ENCODE measurements at places on chromosomes 6 and 20. TPM values are rescaled to one million over a fixed set of nuclear protein-coding genes. Genes with fewer than 3 reads are reported as not detected.

- peaks cover 46% of the 10 kb centered on the region for H3K4me1 ChIP-seq
- H3K36me3 ChIP-seq: peaks cover 2% of the 10 kb centered on the region
- DNase-seq: peak; percentile 61
- no peaks in the 10 kb centered on the region for H3K27me3 ChIP-seq
- H3K27ac ChIP-seq: peak overlapping the region; percentile 69
- H3K4me3 ChIP-seq: peak overlapping the region; percentile 88
These were observed 710 bp downstream of the BTBD9 start for GRCh38 chr6:38638941-38639497.

DNA sequence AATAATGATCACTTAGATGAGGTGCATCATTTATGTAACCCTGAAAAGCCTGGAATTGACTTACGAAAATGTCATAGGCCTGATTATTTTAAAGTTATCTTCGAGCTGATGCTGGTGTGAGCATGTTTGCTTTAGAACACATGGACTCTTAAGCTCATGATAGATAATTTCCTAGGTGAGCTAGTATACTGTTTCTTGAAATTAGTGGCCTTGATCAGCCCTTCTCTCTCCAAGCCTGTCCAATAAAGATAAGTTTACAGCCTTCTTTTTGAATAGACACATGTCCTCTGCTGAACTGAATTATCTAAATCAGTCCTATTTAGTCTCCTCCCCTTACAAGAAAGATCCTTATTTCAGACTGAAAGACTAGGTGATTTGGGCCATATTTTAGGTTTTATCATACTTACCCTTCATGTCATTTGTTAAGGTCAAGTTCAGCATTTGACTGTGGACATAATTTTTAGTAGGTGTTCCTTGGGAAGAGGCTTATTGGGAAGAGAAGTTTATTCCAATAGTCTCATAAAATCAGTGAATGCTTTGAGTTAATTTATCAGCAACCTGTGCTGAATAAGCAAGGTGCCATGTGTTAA is 15.3 kb downstream of the FOXO3 start:
- no peaks in the 10 kb centered on the region for H3K27me3 ChIP-seq
- H3K27ac ChIP-seq: no peak overlapping the region
- peaks cover 32% of the 10 kb centered on the region for H3K4me1 ChIP-seq
- no peak overlapping the region for H3K4me3 ChIP-seq
- DNase-seq: no peak

DNA sequence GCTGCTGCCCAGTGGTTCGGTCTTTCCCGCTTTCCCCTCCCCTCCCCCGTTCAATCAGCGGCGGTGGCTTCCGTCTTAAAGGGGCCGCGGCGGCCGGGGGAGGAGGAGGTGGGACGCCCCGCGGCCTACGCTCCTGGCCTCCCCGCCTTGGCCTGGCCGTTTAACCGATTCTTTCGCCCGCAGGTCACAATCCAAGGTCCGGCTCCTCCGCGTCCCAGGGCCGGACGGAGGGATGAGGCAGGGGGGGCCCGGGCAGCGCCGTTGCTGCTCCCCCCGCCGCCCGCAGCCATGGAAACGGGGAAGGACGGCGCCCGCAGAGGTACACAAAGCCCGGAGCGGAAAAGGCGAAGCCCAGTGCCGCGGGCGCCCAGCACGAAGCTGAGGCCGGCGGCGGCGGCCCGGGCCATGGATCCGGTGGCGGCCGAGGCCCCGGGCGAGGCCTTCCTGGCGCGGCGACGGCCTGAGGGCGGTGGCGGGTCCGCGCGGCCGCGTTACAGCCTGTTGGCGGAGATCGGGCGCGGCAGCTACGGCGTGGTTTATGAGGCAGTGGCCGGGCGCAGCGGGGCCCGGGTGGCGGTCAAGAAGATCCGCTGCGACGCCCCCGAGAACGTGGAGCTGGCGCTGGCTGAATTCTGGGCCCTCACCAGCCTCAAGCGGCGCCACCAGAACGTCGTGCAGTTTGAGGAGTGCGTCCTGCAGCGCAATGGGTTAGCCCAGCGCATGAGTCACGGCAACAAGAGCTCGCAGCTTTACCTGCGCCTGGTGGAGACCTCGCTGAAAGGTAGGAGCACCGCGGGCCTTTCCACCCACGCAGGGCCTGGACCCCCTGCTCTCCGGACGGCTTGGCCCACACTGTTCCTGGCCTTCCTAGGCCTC is 1.2 kb downstream of the STK35 start:
- DNase-seq: peak; percentile 87
- no peaks in the 10 kb centered on the region for H3K27me3 ChIP-seq
- peaks cover 49% of the 10 kb centered on the region for H3K4me1 ChIP-seq
- peaks cover 28% of the 10 kb centered on the region for H3K36me3 ChIP-seq
- peak overlapping the region; percentile 99 for H3K27ac ChIP-seq

- no peaks in the 10 kb centered on the region for H3K27me3 ChIP-seq
- H3K27ac ChIP-seq: no peak overlapping the region
- H3K4me1 ChIP-seq: no peaks in the 10 kb centered on the region
- no peak overlapping the region for H3K4me3 ChIP-seq
These were observed 56.7 kb downstream of the CD83 start for GRCh38 chr6:14174226-14174625.

- H3K4me3 ChIP-seq: no peak overlapping the region
- no peaks in the 10 kb centered on the region for H3K36me3 ChIP-seq
- H3K27me3 ChIP-seq: no peaks in the 10 kb centered on the region
- peaks cover 3% of the 10 kb centered on the region for H3K4me1 ChIP-seq
- no peak for DNase-seq
- no peak overlapping the region for H3K27ac ChIP-seq
These were observed 306.2 kb upstream of the ZFP64 start for GRCh38 chr20:52497731-52498130.

DNA sequence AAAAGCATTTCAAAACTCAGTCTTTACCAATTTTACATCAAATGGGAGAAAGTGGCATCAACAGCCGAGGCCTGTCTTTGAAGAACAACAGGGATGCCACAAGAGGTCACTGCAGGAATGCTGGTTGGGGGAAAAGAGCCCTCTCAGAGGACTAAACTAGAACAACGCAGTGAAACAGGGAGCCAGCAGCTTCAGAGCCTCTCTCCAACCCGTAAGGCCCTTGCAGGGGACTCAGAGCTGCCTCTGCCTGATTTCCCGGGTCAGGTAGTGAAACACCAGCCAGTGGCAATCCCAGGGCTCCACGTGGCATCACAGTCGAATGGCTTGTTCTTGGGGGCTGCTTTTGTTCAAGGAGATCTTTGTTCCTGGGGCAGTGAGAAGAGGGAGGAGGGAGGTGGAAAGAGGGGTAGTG is 55.0 kb upstream of the KCNK16 start:
- H3K4me3 ChIP-seq: no peak overlapping the region
- DNase-seq: no peak
- no peaks in the 10 kb centered on the region for H3K36me3 ChIP-seq
- peaks cover 19% of the 10 kb centered on the region for H3K27me3 ChIP-seq
- H3K27ac ChIP-seq: no peak overlapping the region

DNA sequence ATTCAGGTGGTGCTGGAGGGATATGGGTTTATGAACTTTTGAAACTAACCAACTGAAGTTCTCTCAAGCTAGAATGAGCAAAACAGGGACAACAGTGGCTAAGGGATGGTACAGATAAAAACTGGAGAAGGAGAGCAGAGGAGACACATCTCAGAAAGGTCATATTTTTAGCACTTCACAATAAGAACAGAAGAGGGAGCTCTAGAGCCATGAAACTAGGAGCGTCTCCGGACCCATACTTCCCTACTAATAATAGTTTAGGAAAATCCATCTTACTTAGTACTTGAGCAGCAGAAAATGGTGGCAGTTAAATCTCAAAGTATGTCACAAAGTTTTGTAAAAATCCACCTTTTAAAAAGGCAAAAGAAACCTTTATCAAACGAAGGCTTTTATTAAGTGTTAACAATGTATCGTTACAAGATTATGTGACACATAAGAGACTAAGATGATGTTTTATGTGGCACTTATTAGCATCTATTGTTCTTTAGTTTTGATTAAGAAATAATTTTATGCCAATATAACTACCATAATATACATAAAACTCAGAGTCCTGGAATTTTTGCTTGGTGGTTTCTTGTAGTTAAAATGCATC is 278.6 kb downstream of the TBC1D32 start:
- no peak overlapping the region for H3K27ac ChIP-seq
- H3K36me3 ChIP-seq: no peaks in the 10 kb centered on the region
- no peak overlapping the region for H3K4me3 ChIP-seq
- DNase-seq: no peak
- no peaks in the 10 kb centered on the region for H3K27me3 ChIP-seq

DNA sequence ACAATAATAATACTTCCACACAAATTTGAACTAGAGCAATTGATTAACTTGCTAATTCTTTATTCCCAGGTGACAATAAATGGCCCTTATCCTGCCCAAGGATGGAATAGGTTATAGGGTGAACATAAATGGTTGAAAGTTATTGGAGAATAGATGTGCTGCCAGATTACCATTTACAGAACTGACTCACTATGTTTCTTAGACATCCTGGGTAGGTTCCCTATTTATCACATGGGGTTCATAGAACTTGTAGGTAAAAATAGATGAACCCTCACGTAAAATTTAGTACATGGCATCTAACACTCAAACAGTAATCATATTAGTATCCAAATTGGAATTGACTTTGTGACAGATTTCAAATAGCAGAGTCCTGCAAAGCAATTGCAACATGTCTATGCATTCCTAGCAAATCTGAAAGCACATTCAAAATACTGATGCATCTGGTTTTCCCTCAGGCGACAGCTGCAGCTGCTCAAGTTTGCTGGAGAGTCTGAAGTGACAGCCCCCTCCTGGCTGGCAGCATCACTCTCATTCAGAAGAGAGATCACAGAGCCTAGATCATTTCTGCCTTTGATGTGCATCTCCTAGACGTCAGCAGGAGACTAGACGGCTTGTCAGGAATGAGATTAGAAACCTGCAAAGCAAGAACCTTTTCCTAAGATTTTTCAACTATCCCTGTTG is 80.2 kb upstream of the RNF217 start:
- H3K4me3 ChIP-seq: no peak overlapping the region
- peaks cover 3% of the 10 kb centered on the region for H3K4me1 ChIP-seq
- no peaks in the 10 kb centered on the region for H3K36me3 ChIP-seq
- DNase-seq: no peak
- H3K27ac ChIP-seq: no peak overlapping the region
- H3K27me3 ChIP-seq: no peaks in the 10 kb centered on the region

DNA sequence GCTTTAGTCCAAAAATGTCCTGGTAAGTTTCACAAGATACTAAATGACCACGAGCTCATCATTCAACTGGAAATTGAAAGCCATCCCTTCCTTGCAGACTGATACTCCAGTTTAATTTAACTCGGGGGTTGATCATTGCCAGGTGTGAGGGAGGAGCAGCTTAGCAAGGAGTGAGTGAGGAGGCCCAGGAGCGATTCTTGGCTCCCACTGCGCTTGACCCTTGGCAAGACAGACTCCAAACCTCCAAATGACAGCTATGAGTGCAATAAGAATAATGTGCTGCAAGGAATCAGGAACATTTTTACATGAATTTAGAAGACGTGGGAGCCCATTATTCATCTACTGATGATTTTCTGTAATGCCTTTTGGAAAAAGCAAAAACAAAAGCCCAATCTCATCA is 64.9 kb downstream of the LAMA4 start:
- DNase-seq: no peak
- no peaks in the 10 kb centered on the region for H3K36me3 ChIP-seq
- peaks cover 2% of the 10 kb centered on the region for H3K4me1 ChIP-seq
- H3K27me3 ChIP-seq: peaks cover 57% of the 10 kb centered on the region
- H3K27ac ChIP-seq: no peak overlapping the region

- H3K4me3 ChIP-seq: no peak overlapping the region
- no peaks in the 10 kb centered on the region for H3K36me3 ChIP-seq
- peaks cover 32% of the 10 kb centered on the region for H3K27me3 ChIP-seq
- no peaks in the 10 kb centered on the region for H3K4me1 ChIP-seq
These were observed 33.1 kb upstream of the KCNB1 start for GRCh38 chr20:49515586-49515985.

GRCh38 chr6:2743280-2744208 is 7.2 kb downstream of the MYLK4 start:
- H3K27me3 ChIP-seq: peaks cover 11% of the 10 kb centered on the region
- H3K27ac ChIP-seq: no peak overlapping the region
- no peak overlapping the region for H3K4me3 ChIP-seq
- no peak for DNase-seq
- no peaks in the 10 kb centered on the region for H3K4me1 ChIP-seq
- H3K36me3 ChIP-seq: no peaks in the 10 kb centered on the region

The HLA-DRB1 gene
- 155 TPM for total RNA-seq

The SIRPB1 gene
- 5.1 TPM for total RNA-seq

The SUMO4 gene
- 8.1 TPM for total RNA-seq

The CD109 gene
- 13.6 TPM for total RNA-seq

The CST1 gene
- not detected for total RNA-seq
